ENCODE measurements at places on chromosomes 7 and 10.

DNA sequence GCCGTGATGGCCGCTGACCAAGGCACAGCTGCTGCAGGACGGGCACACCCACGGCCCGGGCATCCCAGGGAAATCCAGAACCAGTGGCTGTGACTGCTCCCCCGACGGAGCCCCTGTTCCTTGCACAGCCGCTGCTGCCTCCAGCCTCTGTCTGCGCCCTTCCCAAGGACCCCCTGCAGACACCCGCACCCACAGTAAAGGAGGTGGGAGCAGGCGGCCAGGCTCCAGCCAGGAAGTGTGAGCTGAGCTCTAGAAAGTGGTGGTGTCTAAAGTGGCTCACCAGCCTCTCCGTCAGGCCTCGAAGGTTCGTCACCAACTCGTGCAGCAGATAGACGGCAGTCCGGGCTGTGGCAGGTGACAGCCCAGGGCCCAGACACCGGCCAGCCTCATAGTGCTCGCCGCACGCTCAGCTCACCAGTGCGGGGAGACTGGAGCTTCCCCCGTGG lies 306.7 kb downstream of the DNAJB6 start:
- DNase-seq: no peak

DNA sequence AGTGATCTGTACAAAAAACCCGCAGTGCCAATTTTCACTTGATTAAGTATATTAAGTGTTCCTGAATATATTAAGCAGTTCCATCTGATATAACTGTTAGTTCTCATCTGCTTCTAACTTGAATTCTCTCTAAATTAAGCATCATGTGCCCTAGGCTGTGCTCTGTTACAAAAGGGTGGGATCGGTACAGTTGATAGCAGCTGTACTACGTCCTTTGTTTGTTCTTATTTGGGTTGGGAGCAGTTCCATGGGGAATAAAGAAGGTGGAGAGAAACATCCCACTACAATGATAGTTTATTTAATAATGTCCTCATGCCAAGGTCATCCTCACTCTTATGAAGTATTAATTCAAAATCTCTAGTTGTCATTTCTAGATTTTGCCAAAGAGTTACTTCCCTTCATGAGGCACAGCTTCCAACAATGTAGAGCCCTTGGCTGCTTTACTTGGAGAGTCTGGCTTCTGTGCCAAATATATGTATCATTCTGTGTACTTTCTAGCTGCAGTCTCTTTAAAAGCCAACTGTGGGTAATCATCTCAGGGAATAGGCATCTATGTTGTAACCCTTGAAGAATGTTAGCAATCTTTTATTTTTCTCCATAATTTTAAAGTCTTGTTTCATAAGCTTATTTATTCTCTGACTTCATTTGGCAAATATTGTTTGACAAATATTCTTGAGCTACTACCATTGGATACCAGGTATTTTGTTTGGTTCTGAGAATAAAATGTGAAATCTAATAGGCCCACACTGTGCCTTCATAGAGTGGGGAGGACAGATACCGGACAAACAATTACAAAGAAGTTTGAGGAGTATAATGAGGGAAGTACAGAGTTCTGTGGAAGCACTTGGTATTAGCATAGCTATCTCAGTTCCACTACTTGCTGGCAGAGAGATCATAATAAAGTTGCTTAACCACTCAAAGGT lies 22.4 kb upstream of the AHR start:
- DNase-seq: peak; percentile 96

GRCh38 chr10:33074443-33074842 lies 116.4 kb upstream of the ITGB1 start:
- no peak for DNase-seq

- no peak for DNase-seq
Observed at GRCh38 chr10:96618653-96619052, 31.8 kb upstream of the TM9SF3 start.

DNA sequence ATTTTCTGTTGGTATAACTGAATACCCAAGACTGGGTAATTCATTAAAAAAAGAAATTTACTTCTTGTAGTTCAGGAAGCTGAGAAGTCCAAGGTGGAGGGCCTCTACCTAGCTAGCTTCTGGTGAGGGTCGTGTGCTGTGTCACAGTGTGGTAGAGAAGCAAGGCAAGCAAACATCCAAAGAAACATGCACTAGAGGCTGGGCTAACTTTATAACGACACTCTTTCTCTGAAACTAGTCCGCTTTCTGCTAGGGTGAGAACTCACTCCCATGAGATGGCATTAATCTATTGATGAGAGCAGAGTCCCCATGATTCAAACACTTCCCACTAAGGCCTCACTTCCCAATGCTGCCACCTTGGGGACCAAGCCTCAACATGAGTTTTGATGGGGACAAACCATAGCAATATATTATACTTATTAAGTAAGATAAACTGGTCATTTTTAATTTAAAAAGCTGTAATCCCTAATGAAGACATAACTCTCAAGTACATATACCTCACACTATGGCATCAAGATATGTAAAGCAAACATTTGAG lies 50.8 kb downstream of the PHYHIPL start:
- no peak for DNase-seq

DNA sequence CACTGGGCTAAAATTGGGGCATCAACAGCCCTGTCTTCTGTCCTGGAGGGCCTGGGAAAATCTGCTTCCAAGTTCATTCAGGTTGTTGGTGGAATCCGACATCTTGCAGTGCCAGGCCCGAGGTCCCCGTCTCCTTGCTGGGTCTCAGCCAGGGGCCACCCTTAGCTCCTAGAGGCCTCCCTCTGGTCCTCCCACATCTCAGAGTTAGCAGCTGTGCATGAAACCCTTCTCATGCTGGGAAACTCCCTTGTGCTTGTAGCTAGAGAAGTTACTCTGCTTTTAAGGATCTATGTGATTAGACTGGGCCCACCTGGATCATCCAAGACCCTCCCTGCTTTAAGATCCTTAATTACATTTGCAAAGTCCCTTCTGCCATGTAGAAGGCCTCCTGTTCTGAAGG lies 15.3 kb downstream of the HIP1 start:
- no peak for DNase-seq

DNA sequence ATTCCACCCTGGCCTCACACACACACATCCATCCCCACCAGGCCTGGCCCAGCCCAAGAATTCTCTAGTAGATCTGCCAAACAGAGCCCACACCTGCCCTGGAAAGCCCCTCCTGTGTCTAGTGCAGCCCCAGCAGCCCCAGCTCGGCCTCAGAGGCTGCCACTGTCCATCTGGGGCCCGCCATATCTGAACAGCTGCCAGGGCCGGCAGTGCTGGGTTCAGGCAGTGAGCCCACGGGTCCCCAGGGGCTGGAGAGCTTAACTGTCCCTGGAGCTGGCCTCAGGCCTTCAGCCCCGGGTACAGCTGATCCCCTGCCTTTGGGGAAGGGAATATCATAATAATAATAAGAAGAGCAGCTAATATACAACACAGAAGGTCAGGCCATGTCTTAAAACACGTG lies 574 bp downstream of the MYL10 start:
- no peak for DNase-seq

DNA sequence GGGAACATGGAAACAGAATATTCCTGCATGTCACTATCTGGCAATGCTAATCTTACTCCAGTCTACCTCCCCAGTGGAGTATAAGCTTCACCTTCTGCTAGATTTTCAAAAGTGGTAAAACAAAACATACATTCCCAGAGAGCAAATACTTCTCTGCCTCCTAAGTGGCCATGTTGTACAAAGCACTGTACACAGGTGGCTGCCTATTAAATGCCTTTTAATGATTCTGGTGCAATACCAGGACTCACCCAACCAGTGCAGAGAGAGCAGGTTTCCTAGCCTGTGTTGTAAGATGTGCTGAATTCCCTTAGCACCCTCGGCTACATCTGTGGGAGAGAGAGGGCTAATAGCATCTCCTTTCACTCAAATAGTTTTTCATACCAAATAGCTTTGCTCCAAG lies 684.3 kb upstream of the NRP1 start:
- no peak for DNase-seq

DNA sequence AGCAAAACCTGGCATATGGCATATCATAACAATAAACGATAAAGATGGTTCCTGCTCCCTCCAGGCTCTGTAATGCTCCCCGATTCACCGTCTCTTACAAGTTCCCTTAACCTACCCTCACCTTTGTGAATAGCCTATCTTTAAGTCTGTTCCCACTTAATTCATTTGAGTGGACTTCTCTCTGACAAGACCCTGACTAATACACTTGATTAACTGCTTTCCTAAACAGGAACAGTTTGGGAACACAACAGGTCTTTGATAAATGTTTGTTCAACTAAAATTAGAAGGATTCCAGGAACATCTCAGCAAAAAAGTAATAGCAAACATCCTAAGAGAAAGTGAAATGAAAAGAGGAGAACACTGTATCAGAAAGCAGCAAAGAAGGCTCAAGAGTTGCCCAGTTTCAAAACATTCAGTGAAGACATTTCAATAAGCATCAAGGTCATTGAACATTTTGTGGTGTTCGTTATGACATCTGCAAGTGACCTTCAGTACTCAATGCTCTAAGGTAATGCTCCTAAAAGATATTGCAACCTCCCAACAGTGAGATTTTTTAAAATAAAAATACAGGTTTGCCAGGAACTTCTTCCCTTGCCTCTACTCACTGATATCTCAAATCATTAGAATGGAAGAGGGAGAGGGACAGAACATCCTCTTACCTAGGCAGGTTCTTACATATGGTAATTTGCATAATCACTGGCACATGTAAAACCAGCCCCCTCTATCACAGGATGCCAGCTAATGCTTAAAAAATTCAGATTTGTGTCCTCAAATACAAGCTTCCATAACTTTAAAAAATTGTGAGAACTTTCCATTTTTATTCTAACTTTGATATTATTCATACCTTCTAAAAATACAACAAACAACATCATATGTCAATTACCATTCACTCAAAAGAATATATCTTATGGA lies 11.4 kb upstream of the ARHGAP12 start:
- DNase-seq: peak; percentile 53

DNA sequence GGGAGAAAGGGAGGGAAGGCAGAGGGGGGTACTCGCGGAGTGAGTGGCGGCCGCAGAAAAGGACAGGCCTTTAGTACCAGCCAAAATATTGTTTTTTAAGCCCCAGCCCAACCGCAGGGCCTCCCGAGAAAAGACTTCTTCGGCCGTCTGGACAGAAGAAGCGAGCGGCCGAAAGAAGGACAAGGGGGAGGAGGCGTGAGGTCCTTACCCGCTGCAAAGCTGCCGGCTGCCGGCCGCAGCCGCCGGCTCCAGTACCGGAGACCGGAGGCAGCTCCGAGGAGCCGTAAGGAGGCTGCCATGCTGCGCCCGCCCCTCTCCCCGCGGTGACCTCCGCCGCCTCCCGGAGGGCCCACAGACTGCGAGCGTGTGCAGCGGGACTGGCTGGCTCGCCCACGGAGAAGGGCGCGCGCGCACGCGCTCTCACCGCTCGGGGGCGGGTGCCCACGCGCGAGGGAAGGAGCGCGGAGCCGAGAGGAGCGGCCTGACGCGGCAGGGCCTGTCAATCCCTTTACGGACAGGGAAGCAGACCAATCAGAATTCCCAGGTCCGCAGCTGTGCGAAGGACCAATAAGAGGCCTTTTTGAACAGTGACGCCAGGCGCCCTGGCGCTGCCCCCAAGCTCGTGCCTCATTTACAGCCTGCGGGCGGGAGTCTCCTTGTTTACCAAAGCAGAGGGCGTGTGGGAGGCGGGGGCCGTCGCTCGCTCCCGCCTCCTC lies at the start of gene HIBADH:
HIBADH (minus strand) TSS at position 394 of the 716 bp plus-strand sequence; CDS start at position 299, 95 bp downstream.
- DNase-seq: peak; percentile 99

- DNase-seq: no peak
Observed at GRCh38 chr7:75033064-75033463, 40.5 kb downstream of the RCC1L start.

GRCh38 chr7:31955021-31955420 lies 115.2 kb downstream of the PDE1C start:
- no peak for DNase-seq

GRCh38 chr7:155422151-155422550 lies 35.8 kb upstream of the EN2 start:
- no peak for DNase-seq

DNA sequence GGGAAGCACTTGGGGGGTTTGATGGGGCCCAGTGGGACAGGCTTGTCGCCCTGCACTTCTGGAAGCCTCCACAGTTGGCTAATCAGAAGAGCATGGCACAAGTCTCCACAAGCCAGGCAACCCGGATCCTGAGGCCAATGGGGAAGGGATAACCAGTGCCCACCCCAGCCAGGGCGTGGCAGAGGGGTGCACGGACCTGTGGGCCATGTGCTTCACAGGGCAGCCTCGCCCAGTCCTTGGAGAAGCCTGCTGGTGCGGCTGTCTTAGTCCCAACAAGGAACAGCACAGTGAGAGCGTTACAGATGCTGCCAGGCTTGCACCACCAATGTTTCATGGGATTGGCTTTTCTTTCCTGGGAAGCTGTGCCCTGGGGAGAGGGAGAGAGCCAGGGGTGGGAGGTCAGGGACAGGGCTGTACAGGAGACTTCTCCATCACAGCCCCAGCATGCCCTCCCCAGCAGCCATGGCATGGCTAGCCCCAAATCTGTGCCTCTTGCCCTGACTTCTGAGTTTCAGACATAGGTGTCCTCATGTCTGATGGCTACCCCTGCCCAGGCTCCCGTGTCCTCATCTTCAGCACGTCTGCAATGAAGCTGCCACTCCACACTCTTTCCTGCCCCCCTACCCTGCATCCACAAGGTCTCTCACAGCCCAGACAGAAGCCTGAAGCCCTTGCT lies 116.0 kb downstream of the PTPN20 start:
- no peak for DNase-seq

GRCh38 chr7:1503816-1504775 lies at the start of gene INTS1:
Gene INTS1 (minus strand): TSS chr7:1504389. CDS start chr7:1503960, 429 bp downstream.
- DNase-seq: peak; percentile 92

GRCh38 chr10:77584938-77585337 lies 52.7 kb downstream of the KCNMA1 start:
- DNase-seq: no peak

DNA sequence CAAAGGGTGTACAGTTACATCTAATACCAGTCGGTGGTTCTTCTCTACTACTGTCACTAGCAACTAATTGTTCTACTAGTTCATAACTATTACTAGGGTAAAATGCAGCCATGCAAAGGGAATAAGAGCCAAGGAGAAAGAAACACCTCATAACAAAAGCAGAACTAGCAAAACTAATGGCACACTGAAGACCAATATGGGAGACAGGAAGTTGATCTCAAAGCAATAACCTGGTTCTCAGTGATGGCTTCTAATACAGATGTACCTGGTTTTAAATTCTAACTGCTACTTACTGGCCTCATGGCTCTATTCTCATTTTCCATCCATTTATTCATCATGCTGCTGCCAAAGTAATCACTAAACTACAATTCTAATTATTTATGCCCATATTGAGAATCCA lies 170.3 kb downstream of the SEMA3E start:
- no peak for DNase-seq

DNA sequence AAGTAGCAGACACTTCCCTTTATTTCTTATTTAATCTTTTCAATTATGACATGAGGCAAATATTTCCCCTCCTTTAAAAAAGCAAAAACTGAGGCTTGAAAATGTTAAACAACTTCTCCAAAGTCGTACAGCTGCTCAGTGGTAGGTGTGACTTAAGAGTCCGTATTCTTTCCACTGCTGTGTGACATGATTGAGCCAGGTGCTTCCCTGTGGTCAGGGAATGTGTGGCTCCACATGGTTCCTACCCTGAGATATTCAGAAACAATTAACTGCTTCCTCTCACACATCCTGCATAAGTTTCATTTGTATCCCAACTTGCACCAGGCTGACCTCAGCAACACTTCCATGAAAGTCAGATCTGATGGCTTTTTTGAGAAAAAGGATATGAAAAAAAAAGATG lies 13.6 kb downstream of the OPALIN start:
- DNase-seq: no peak
